ENCODE measurements at places on chromosomes 2 and 18.

GRCh38 chr2:179263446-179264367, 925 bp downstream of the SESTD1 start:
- no peak for DNase-seq

DNA sequence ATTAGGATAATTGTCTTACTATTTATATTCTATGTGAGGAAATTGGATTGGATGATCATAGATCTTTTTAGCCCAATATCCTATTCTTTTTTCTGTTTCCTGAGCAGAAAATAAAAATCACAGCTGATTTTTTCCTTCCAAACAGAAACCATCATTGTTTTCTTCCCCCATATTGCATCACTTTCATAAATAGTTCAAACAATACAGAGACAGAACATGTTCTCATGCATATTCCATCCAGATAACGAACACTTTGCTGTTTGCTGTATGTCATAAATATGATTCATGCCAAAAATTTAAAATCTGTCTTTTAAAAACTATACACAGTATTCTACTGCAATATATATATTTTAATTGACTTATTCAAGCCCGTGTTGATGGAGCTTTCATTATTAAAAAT, 22.0 kb upstream of the RALBP1 start:
- no peak for DNase-seq

- no peak for DNase-seq
Measured at GRCh38 chr2:223007531-223007930, 44.5 kb upstream of the KCNE4 start.

DNA sequence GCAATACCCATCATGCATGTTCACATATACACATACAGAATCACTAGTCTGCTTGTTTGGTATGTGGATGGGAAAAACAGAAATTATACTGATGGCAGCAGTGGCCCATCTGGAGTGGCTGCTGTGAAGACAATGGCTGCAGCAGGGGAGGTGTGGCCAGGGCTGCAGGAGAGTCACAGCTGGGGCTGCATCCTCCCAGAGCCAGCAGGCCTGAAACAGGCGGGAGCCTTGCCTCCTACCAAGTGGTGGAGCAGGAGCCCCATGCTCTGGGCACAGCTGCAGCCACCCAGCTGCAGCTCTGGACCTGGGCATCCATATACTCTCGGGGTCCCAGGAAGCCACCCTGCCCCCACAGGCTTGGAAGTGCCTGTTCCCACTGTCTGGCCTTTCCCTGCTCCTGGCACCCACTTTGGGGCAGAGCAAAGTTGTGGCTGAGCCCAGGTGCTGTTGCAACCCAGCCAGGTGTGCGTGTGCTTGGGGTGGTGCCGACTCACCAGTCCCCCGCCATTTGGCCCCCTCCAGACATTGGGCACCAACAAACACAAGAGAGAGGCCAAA, 136.6 kb downstream of the SPAG16 start:
- no peak for DNase-seq

DNA sequence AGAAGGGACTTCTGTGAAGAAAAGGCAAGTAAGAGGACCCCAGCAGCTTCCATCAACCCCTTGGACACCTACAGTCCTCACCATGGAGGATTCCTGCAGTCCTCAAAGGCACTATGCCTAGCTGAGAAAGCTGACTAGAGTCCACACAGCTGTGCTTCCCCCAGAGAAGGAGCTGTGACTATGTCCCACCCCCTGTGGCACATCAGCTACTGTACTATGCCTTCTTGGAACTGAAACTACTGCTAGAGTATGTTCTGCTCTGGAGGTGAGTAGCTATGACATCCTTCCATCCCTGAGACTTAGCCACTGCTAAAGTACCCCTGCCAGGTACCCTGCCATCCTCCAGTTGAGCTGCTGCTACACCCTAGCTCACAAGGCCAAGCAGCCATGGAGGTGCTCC, 690.2 kb upstream of the CHAC2 start:
- DNase-seq = no peak

DNA sequence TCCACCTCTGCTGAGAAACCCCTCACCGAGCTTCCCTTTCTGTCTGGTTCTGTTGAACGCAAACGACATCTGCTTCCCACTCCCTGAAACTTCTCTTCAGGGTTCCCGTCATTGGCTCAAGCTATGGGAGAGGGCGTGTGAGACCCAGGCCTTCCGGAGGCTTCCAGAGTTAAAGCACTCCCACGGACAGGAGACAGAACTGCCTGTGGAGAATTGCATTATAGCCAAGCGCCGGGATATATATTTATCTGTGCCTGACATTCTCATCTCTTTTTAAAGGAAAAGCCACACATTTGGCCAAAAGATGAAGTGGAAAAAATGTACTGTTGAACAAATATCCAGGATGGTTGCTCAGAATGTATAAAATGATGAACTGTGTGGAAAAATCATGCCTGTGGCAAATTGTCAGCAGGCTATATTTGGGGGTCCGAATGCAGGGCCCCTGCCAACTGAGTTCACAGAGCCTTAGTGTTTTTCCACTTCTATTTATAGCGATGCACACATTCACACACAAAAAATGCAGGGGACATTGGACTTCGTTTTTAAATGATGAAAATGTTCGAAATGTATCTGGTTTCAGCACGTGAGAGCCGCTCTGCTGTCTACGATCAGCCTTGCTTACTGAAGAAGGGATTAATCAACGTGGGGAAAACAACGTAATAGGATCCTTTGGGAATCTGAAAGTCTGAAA, 59.5 kb downstream of the E2F6 start:
- DNase-seq = no peak

GRCh38 chr2:30514134-30514847, 67.2 kb downstream of the LCLAT1 start:
- DNase-seq = no peak

DNA sequence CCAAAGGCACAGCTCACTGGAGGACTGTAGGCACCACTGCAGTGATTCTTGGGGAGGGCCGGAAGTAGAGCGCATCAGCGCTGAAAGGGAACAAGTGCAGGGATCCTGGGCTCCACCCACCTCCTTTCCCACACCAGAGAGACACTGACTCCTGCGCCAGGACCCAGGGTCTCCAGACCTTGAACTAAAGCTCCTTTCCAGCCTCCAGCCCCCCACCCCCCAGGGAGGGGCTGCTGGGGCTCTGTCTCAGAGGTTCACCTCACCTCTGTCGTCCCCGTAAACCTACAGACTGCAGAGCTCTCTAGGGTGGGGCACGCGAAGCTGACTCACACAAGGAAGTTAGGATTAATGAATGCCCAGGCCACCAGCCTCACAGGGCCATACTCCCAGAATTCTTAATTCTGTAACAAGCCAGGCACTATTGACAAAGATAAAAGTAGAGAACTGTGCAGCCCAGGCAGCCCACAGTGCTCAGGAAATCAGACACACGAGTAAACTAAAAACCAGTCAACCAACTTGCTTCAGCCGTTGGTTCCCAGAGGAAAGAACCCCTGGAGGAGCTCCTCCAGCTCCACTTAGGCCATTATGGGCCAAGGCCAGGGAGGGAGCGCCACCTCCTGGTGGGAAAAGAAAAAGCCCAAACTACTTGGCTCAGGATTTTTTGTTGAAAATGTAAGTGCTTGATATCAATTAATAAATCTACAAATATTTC, 45.1 kb upstream of the ACAA2 start:
- peak; percentile 41 for DNase-seq

- DNase-seq = no peak
Measured at GRCh38 chr2:162254236-162254871, 11.1 kb upstream of the FAP start.

DNA sequence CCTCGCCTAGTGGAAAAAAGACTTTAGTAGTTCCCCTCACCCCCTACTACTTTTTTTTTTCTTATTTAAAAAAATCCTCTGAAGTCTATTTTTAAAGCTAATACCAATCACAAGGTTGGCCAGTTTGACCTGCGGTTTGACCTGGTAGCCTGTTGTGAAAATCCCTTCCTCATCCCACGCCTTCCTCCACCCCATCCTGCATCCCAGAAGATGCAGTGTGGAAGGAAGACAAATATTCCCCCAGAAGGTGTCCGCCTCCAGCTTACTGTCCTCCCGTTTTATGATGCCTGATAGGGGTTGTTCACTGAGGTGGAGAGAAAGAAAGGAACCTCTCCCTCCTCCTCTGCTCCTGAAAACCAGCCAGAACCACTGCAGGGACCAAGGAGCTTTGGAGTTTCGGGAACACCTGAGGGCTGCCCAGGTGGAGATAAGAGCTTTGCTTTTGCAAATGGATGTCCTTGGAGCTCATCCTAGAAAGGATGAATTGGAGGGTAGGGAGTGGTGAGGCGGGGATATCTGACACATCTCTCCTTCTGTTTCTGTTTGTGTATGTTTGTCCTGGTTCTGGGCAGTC, 909 bp downstream of the ATP6V1C2 start:
- DNase-seq = no peak

GRCh38 chr18:39489431-39489830, 1923.8 kb upstream of the CELF4 start:
- no peak for DNase-seq

DNA sequence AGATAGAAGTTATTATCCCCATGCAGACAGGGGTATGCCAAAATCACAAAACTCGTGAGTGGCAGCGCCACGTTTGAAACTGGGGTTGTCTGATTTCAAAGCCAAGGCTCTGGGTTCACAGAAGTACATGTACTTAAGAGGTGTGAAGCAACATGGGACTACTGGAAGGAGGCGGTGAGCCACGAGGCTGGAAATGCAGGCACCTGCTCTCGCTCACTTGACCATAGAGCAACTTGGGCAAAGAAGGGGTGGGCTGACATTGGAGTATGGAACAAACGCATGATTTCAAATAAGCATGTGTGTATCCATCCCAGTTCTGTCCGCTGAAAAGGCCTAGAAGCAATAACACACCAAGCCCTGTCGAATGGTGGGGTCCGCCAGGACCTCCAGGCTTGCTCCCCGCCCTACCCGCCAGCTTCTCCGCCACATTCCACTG, 593 bp upstream of the ACTR2 start:
- no peak for DNase-seq

DNA sequence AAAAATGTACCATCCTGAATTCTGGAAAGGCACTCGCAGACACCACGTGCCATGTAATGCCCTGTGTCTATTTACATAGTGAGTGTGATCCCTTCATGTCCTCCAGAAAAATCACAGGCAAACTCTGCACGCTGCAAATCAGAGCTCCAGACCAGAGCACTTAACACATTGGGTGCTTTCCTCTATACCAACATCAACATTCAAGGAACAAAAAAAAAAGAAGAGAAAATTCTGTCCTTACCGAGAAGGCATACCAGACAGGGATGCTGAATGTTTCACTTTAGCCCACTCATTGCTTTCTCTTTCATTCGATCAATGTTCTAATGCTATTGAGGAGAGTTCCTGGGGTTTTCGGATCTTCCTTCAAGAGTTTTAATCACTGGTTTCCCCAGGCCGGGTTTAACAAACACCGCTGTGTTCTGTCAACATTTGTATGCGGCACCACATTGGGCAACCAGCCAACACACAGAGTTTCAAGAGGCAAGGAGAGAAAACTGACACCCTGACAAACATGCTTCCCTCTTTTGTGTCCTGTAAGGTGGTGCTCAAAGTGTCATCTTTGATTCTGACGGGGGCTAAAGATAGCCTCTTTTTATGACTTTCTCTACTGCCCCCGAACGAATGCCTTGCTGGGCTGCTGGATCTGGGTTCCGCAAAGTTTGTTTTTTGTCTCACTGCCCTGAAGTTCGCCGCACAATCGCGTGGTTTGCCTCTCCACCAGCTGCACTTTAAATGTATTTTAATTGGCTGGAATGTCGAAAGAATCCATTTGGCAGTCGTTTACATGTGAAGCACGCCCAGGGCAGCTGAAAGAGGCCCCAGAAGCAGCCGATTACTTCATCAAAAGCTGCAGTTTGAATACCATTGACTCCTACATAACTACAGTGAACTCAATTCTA, 106.4 kb upstream of the NCKAP5 start:
- no peak for DNase-seq

DNA sequence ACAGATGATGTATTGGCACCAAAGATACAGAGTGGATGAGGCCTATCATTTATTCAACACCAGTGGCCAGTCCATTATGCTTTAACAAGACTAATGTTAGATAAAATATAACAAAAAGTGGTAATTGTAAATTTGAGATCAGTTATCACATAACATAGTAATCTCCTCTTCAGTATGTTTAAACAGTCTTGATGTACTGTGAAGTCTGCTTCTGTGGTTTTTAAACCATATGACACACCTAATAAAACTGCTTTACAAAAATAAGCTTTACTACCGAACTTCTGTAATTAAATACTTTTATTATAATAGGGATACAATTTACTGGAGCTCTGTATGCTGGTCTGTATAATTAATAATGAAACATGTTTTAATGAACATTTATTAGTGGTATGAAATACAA, 2156.1 kb upstream of the CELF4 start:
- DNase-seq = no peak

DNA sequence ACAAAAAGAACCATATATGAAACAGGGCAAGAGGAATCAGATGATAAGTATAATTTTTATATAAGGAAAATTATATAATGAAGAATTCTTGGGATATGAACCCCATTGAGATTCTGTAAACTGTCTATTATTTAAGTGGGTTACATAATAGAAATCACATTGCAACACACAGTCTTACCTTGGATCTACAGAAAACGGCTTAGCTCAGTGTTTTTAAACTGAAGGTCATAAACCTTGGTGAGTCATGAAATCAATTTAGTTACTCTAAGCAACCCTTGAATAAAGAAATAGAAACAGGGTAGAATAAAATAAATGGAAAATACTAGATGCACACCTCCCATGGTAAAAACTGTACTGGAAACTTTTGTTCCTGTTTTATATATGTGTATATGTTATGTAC, 50.7 kb downstream of the METTL8 start:
- no peak for DNase-seq

GRCh38 chr2:239700686-239701345, 300.0 kb upstream of the HDAC4 start:
- DNase-seq = no peak

DNA sequence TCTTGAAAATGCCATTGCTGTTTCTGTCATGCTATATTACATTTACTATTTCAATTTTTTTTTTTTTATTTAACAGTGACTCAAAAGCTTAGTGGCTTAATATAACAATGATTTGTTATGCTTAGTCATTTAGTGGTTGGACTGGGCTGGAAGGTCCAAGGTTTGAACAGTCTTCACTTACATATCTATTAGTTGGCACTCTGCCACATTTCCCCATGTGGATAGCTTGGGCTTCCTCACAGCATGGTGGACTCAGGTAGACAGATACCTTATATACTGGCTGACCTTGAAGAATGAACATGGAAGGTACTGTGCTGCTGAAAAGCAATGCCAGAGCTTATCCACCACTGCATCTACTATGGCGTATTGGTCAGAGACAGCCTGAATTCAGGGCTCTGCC, 909.5 kb upstream of the SOX11 start:
- no peak for DNase-seq

DNA sequence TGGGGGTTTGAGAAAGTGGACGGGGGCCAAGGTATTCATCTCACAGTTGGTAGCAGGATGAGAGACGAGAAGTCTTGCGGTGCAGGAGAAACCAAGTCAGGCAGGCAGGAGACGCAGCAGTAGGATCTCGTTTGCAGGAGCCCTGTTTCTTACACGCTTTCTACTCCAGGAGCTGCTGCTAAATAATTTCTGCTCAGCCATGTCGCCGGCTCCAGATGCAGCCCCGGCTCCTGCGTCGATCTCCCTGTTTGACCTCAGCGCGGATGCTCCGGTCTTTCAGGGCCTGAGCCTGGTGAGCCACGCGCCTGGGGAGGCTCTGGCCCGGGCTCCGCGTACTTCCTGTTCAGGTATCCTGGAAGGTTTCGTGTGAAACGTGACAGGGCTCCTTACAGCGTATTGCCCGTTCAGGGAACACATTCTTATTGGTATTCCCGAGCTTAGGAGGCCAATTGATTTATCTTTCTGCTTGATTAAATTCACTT, 494 bp downstream of the ANKZF1 start:
- no peak for DNase-seq

All from glomerular endothelial cell (primary cell).